ENCODE measurements at places on chromosomes 2 and 18.

GRCh38 chr2:5473635-5474034 is 218.5 kb upstream of the SOX11 start:
- DNase-seq: no peak

- no peak for DNase-seq
These were observed 68.8 kb downstream of the LTBP1 start for GRCh38 chr2:33015421-33016142.

DNA sequence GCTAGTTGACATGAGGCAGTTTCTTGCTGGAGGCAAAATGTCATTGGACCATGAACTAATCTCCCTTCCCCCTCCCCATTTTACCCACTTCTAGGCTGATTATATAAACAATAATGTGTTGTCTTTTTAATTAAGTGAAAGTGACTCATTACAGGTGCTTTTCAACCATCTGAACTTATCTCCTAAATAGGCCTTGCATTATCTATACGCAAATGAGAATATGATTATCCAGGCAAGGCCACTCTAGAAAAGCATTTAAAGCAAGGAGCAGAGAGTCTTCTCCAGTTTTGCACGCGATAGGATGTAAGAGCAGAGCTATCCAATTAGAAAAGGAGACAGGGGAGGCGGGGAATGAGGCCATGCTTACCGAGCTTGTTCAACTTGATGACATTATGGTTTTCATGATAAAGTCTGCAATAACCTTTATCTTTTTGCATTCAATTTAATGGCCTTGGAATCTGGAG is 286.1 kb upstream of the SIX3 start:
- no peak for DNase-seq

- no peak for DNase-seq
These were observed 51.5 kb downstream of the ASB1 start for GRCh38 chr2:238478216-238478615.

- DNase-seq: no peak
These were observed 160.1 kb upstream of the RASGRP3 start for GRCh38 chr2:33316328-33316727.

DNA sequence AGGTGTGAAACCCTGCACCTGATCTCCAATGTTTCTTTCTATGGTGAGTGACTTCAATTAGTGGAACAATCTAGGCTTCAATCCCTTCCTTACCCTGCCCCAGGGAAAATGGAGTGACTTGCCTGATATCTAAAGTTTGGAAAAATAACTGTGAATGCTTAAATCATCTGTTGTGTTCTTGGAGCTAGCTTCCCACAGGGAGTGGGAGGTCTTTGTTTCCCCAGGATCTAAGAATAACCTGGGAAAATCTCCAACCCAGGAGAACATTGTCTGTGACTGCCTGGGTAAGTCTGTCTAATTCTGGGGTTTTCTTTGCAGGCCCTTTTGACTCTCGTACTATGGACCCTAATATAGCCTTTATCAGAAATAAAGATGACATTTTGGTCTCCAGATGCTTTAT is 13.6 kb upstream of the LDAH start:
- no peak for DNase-seq

GRCh38 chr2:24926602-24927252 is 6.7 kb upstream of the ADCY3 start:
- DNase-seq: no peak

DNA sequence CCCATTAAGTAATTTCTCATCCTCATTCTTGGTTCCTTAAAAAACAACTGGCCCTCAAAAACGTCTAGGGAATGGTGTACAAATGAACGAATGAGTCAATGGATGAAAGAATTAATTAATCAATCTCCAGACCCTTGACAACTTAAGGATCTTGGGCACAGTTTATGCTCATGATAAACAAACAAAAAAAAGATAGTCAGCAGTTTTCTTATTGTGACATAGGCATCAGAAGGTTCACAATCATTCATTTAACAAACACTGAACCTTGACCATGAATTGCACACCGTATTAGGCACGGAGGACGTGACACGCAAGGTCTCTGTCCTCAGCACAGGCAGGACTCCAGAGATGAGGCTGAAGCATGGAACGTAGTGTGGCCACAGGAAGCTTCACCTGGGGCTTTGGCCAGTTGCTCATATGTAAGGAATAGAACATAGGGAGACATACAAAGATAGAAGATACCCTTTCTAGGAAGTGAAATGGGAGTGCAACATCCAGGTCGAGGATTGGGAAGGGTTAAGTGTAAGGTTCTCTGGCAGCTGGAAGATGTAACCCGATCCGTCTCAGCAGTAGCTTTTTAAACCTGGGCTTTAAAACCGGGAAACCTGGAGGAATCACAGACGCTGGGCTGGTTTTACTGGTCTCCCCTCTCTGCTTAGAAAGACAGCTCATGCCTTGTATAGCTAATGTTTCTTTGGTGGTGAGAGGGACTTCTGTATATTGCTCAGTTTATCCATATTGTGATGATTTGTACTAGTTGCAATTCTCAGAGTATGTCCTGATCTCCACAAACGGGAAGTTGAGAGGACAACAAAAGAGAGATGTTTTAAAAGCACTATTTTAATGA is 8.9 kb upstream of the LTBP1 start:
- no peak for DNase-seq

DNA sequence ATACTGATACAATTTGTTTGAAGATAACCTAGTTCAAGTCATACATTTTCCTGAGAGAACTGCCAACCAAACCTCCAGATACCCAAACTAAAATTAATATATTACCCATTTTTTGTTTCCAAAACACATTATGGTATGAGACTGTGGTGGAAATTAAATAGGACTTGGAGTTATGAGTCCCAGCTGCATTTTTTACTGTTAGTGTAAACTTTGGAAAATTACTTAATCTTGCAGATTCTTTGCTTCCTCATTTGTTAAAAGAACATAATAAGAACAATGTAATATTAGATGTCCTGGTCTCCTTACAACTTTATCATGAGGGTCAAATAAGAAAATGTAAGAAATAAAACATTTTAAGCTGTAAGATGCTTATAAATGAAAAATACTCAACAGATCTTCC is 98.2 kb upstream of the TRIB2 start:
- no peak for DNase-seq

- DNase-seq: no peak
These were observed 87.1 kb downstream of the ATP9B start for GRCh38 chr18:79156327-79156726.

GRCh38 chr2:239954166-239955086 is 70.7 kb downstream of the NDUFA10 start:
- DNase-seq: no peak

- no peak for DNase-seq
These were observed 16.3 kb downstream of the CDC42EP3 start for GRCh38 chr2:37654932-37655841.

DNA sequence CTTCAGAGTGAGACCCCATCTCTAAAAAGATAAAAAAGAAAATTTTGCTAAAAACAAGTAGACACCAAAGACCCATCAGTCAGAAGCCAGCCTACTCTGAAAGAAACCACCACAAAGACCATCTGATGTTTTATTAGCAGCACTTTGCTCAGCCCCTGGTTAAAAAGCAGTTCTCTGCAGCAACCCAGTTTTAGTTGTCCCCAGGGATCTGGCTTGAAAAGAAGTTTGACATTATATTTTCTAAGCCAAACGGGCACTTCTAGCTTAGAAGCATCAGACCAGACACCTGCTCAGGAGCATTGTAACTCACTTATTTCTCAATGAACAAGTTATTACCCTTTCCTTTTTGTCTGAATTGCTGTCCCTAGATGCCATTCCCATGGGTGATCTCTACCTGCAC is 164.2 kb upstream of the ETAA1 start:
- no peak for DNase-seq

- DNase-seq: no peak
These were observed 273.3 kb upstream of the TCF4 start for GRCh38 chr18:55861266-55861665.

- no peak for DNase-seq
These were observed 23.0 kb downstream of the POLR2D start for GRCh38 chr2:127834951-127835350.

- DNase-seq: no peak
These were observed 535.2 kb upstream of the CRIM1 start for GRCh38 chr2:35820391-35820790.

DNA sequence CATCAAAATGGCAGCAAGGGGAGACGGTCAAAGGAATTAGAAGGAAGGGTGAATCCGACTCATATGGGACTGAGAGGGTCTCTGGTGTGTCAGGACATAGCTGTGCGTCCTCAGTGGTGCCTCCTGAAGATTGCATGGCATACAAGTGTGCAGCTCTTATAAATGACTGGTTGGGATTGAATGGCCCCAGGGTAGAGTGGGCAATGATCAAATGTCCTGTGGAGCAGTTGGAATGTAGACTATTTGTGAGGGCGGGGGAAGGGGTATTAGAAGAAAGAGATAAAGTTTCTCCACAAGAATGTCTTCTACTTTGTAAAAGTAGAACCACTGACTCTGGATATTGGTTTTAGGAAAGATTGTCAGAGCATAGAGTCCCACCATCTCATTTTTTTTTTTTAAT is 24.6 kb downstream of the CTLA4 start:
- no peak for DNase-seq

GRCh38 chr2:204022550-204022949 is 86.0 kb downstream of the ICOS start:
- no peak for DNase-seq

GRCh38 chr2:84914334-84914733 is 8.9 kb downstream of the TMSB10 start:
- DNase-seq: no peak

DNA sequence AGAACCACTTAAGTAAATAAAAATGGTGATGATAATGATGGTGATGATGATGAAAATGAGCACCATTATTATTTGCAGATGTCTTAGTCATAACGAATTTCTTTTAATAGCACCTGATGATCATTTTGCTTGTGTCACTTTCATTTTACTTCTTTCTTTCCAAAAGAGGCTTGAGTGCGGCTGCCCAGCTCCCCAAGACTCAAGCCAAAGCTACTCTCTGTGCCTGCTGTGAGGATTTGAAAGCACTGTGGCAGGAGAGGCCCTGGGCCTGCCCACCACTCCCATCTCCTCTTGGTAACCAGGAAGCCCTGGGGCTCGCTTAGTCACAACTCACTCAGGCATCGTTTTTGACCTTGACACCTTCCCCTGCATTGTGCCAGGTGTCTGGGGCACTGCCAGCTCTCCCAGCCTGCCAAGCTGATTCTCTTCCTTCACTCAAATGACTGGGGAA is 41.2 kb downstream of the RPL37A start:
- DNase-seq: no peak

DNA sequence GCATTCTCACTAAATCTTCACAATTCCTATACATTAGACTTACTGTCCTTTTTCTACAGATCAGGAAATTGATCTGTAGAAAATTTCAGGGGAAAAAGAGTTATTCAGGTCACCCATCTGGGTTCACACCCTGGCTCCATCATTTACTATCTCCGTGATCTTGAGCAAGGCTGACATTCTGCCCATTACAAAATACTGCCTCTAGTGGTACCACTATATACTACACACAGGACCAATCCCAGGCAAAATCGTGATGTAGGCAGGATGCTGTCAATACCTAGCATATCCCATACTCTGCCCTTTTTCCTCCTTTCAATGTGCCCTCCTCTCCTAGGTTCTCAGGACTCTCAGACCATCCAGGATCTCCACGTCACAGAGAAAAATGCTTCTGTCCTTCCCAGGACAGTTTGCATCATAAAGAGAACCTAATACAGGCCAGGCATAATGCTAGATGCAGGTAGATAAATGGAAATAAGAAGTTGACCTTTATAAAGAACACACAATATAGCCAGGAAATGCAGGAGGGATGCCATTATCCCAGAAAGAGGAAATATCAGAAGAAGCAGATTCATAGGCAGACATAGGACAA is 101.9 kb downstream of the CDH20 start:
- no peak for DNase-seq

GRCh38 chr18:76875390-76876325 is 53.3 kb downstream of the ZNF236 start:
- peak; percentile 45 for DNase-seq

GRCh38 chr2:211367711-211368110 is 811.3 kb downstream of the CPS1 start:
- no peak for DNase-seq

DNA sequence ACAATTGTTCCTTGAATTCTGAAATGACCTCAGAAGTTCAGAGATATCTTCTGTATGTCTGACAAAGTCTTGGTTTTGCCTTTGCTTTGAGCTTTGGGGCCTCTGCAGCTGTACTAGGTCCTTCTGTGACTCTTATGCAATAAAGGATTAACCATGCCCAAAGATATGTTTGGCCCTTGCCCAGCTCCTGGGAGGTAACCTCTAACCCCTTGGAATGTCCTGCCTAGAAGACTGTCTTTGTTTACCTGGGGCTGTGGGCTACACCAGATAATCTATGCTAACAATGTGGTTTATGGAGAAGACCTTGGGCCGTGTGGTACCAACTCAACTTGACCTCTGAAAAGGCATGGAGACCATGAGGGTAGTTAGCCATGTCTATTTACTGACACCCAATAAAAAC is 140.9 kb upstream of the CAPN13 start:
- no peak for DNase-seq

DNA sequence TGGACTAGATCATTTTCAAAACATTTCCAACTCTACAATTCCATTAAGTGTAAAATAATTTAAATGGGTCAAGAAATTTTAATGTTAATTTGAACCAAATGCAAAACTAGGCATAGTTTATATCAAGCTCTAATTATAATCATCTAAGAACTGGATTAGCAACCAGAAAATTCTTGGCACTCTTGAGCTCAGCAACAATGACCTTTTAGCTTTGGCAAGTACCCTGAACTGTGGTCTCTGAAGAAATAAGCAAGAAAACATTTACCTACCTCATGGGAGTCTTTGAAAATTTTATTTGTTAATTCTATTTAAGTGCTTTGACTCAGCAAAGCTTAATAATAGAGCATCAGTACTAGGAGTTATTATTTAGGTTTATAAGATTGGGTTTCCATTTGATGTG is 313.2 kb downstream of the SATB2 start:
- no peak for DNase-seq

DNA sequence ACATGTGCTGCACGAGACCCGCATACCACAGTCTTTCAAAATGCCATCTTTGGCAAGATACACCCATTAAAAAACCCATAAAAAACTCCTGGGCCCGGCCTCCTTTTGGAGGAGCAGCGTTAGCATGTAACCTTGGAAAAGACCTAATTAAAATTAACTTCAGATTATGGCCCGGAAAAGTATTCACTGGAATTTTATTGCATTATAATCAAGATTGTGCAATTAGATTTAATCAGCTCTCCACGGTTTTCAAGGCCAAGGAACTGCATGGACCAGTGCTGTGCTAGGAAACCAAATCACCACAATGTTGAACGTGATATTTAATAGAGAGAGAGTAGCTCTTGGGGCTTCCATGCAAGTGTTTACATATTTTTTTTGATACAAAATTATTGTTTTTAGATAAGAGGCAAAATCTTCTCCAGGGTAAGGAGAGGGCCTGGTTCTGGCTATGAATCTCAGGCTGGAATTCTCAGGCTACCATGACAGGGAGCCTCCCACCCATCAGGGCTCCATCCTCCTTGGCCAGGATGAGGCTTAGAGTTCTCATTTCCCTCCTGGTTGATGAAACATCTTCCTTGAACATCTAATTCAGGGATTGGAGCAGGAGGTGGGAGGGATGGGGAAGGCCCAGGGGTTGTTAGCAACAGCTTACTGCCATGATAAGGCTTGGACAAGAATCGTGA is 82.0 kb upstream of the TTC39C start:
- DNase-seq: no peak

- DNase-seq: no peak
These were observed 124.6 kb upstream of the CD302 start for GRCh38 chr2:159922563-159922962.

- no peak for DNase-seq
These were observed 33.8 kb downstream of the PLA2R1 start for GRCh38 chr2:160028431-160029269.
